Cardiac septum (tissue), 1 donor: ENCODE measurements at places on chromosomes 5 and 9.

- DNase-seq: no peak
Observed at GRCh38 chr5:111511831-111512374, 432 bp downstream of the STARD4 start.

GRCh38 chr9:13770956-13771355 is 491.5 kb upstream of the MPDZ start:
- DNase-seq: no peak

DNA sequence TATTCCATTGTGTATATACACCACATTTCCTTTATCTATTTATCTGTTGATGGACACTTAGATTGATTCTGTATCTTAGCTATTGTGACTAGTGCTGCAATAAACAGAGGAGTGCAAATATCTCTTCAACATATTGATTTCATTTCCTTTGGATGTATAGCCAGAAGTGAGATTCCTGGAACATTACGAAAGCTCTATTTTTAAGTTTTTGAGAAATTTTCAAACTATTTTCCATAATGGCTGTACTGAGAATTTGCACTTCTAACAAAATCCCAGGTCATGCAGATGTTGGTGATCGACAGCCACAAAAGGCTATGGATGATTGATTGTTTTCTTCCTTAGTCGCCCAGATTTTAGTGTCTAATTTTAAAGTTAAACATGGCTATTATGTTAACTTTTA is 132.7 kb upstream of the MTAP start:
- no peak for DNase-seq

DNA sequence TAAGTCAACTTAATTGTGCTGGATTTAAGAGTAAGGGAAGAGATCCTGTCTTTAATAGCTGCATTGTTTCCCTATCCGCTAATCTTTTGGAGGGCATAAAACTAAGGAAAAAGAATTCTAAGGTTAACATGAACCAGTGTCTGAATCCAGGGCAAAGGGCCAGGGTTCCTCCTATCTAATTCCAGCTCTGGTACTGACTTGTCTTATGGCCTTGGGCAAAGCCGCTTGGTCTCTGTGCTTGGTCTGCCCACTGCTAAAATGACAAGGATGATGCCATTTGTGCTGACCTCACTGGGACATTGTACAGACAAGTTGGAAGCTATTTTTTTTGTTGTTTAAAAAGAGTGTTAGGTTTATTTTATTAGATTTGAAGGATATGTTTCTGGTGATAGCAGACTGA is 334.7 kb upstream of the PIK3R1 start:
- no peak for DNase-seq

GRCh38 chr5:138844812-138845513 is 30.2 kb downstream of the LRRTM2 start:
- no peak for DNase-seq

DNA sequence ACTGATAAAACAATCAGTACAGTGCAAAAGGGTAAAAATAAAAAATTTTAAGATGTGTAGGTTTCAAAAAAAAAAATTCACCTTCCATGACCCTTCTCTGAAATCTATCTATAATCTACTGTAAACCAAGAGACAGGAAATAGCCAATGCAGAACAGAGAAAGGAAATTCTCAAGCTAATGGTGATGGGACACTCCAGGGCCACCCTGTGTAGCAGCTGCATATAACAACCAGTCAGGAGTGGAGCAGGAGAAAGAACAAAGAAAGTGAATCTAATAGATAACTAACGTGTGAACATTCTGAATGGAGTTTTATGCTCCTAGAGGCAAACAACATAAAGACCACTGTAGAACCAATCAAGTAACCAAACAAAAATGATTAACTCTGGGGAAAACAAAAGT is 16.6 kb downstream of the SPTLC1 start:
- DNase-seq: no peak

DNA sequence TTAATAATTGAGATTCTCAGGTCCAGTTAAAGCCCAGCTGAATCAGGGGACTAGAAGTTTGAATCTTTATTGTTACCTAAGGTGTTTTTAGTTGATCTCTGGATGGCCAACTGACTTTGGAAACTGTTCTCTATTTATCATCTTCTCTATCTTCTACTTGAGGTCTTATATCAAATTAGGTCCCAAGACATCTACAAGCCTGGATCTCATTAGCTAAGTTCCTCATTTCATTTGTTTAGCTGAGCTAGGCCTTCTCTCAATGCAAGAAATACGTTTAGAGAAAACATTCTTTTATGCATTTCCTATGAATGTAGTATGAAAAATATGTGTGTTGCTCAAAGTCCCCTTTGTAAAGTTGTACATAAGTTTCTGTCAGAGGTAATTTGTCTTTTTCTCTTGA is 196.6 kb downstream of the PTTG1 start:
- no peak for DNase-seq

DNA sequence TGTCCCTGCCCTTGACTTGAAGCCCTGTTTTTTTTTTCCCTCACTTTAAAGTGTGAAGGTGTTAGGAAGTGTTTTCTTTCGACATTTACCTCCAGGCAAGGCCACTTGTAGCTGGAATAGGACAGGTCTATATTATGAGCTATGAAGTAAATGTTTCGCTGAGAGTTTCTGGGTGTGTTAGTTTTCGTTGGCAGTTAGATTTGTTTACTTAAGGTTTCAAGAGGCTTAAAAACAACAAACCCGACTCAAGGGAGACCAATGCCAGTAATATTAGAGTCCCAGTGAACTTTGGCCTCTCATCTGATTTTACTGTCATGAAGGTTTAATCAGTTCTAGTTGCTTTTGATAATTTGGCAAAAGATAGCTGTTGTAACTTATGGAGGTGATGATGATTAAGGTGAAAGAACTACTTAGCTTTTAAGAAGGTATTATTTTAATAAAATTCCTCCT is 25.2 kb downstream of the OCLN start:
- no peak for DNase-seq

GRCh38 chr9:108467653-108468324 is 388.0 kb downstream of the ACTL7B start:
- DNase-seq: no peak

DNA sequence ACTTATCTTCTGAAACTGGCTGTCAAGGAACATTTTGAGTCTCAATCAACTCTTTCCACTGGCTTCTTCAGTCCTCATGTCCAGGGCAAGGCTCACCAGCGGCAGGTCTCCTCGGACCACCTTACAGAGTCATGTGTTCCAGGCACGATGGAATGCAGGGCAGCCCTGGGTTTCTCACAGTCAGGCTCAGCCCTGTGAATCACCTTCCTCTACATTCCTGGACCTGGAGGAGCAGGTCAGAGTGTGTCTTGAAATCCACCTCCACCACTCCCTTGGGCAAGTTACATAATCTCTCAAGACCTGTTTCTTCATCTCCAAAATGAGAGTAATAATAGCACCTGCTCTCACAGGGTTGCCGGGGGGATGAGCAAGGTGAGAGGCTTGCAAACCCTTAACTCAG is 16.0 kb downstream of the ENC1 start:
- DNase-seq: no peak

DNA sequence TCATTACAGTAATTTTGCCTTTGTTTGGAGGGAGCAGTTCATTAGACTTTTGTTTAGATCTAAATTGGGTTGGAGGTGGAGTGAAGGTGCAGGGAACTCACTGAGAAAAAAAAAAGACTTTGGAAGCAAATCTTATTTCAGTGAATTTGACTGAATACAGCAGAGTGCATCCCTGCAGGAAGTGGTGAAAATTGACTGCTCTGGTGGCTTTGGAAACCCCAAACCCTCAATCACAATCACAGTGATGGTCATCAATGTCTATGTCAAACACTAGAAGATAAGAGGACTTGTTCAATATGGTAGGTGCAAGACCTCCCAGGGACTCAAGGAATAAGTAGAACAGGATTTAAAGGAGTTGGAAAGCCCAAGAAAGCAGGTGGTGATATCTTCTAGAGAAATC is 76.0 kb upstream of the RASA1 start:
- DNase-seq: no peak

- no peak for DNase-seq
Observed at GRCh38 chr5:78797936-78798672, 149.5 kb upstream of the LHFPL2 start.

DNA sequence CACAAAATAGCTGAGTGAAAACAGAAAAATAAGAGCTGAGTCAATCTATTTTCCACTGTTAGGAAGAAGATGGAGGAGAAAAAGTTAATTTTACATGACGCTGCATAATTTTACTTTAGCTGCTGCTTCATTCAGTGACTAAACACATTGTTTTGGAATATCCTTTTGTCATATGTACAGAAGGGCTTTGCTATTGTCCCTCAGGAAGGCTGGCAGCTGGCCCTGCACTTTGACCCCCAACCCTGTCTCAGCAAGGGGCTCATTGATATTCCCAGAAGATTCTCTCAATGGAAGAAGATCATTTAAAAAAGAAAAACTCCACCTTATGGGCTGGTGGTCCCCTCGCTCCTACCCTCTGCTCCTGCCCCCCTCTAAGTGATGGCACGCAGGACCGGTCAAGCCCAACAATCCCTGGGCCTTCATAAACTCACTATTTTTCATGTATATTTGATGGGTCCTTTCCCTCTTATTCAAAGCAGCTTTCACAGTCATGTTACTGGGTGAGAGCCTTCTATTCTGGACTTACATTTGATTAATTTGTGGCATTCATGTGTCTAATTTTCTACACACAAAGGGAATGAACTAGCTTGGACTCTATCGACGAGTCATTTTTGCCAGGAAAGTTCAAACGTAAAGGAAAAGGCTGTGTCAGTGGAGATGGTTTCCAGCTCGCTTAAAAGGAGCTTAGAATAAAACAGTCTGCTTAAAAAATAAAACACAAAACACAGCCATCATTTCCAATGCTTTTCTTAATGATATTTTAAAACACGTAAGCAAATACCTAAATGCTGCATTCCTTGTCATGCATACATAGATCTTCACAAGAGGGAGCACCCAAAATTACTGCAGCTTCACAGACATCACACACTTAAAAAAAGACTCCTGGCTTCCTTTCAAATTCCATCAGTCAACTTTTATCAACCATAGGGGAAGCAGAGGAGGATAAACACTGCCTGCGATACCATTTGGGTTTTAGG is 104.7 kb downstream of the EFNA5 start:
- DNase-seq: no peak
